NCI-H82 (cell line): ENCODE measurements at places on chromosomes 7 and 10.

DNA sequence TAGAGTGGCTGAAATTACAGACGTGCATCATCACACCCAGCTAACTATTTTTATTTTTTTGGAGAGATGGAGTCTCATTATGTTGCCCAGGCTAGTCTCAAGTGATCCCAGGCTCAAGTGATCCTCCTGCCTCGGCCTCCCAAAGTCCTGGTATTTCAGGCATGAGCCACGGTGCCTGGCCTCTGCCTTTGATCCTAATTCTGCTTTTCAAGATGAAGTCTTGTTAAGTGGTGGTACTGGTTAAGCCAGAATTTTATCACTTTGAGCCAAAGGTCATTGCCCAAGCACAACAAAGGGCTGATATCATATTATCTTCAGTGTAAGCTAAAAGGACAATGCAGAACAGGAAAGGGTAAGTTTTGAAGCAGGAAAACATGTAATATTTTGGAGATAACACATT lies 64.2 kb downstream of the MYOF start:
- no peak for DNase-seq

DNA sequence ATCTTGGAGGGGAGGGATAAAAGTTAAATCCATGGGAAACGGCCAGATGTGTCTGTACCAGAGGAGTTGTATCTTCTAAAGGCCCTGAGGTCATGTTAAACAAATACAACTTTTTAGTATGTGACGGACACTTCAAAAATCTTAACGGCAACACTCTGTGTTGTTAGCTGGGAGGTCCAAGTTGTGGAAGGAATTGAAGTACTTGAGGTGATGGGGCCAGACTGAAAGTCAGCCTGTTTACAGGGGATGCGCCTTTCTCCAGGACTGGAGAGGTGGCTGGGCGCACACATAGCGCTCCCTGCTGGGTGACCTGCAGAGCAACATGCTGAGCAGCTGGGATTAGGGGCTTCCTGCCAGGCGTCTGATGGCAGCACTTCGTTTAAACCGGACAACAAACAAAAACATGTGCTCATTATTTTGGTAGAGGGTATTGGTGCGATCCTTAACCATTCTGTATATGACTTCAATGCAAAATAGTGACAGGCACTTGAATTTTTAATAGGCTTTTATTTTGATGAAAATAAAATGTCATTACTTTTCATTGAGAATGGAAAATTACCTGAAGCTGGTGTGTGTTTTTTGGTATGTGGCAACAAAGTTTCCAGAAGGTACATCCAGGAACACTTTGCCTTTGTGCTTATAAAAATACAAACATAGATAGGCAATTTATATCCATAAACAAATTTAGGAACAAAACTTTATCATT lies 198.2 kb downstream of the MLLT10 start:
- DNase-seq: peak; percentile 90

DNA sequence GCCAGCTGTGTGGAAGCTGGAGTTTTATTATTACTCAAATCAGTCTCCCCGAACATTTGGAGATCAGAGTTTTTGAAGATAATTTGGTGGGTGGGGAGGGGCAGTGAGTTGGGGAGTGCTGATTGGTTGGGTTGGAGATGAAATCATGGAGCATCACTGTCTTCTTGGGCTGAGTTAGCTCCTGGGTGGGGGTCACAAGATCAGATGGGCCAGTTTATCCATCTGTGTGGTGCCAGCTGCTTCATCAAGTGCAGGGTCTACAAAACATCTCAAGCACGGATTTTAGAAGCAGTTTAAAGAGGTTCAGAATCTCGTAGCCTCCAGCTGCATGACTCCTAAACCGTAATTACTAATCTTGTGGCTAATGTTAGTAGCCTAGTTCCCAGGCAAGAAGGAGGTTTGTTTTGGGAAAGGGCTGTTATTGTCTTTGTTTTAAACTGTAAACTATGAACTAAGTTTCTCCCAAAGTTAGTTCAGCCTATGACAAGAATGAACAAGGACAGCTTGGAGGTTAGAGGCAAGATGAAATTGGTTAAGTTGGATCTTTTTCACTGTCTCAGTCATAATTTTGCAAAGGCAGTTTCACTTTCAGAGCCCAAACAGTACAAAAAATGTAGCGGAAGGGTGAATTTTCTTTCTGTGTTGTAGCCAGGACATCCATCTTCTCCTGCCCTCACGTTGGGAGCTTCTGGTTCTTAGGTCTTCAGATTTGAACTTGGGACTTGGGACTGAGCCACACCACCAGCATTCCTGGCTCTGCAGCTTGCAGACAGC lies 43.1 kb downstream of the KLF6 start:
- DNase-seq: no peak

- DNase-seq: no peak
These were observed 47.5 kb downstream of the CTBP2 start for GRCh38 chr10:125112697-125113494.

DNA sequence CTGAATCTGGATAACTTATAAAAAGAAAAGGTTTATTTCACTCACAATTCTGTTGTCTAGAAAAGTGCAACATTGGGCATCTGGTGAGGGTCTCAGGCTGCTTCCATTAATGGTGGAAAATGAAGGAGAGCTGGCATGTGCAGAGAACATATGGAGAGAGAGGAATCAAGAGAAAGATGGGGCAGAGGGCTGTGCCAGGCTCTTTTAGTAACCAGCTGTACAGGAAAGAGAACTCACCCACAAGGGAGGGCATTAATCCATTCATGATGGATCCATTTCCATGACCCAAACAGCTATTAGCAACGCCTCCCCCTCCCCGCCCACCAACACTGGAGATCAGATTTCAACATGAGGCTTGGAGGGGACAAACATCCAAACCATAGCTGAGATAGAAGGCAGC lies 61.7 kb upstream of the LYZL1 start:
- no peak for DNase-seq
